ENCODE measurements at places on chromosomes 3 and 15.

DNA sequence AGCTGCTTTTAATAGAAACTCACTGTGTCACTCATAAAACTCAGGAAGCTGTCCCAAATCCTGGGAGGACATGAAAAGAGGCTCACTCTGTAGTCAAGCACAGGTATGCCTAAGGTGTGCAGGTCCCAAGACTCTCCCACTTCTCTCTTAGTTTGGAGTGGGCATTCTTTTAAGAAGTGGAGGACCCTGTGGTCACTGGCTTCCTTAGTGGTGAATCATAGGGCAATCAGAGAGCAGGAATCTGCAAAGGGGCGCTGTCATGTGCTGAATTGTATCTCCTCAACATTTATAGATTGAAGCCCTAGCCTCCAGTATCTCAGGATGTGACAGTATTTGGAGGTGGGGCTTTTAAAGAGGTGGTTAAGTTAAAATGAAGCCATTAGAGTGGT is 47.2 kb upstream of the ZBTB38 start:
- no peak for DNase-seq

- no peak for DNase-seq
These were observed 1.1 kb upstream of the ACTR8 start for GRCh38 chr3:53883008-53883407.

GRCh38 chr15:57224664-57225063 is 151.6 kb upstream of the CGNL1 start:
- no peak for DNase-seq

- DNase-seq: no peak
These were observed 74.4 kb upstream of the CTDSPL start for GRCh38 chr3:37787153-37787867.

- DNase-seq: no peak
These were observed 46.0 kb upstream of the SMAD6 start for GRCh38 chr15:66655997-66656396.

DNA sequence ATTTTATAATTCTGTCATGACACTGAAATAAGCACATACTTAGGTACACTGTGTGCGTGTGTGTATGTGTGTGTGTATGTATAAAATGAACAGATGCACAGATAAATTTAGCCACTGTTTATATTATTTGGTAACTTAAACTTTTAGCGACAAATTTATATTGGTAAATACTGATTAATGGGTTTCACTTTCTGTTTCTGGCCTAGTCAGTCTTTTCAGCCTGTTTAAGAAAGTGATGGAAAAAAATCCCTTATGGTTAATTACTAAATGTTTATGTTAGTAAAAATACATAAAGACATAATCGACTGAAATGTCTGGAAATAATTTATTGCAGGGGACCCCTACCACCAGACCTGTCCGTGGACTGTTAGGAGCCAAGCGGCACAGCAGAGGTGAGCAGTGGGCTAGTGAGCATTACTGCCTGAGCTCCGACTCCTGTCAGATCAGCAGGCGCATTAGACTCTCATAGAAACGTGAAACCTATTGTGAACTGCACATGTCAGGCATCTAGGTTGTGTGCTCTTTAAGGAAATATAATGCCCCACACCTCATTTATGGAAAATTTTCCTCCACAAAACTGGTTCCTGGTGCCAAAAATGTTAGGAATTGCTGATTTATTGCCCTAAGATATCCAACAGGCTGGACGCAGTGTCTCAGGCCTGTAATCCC is 717.4 kb downstream of the SI start:
- DNase-seq: no peak

- DNase-seq: no peak
These were observed 79.5 kb upstream of the KCNMB2 start for GRCh38 chr3:178456621-178457285.

- peak; percentile 49 for DNase-seq
These were observed 517.3 kb downstream of the MECOM start for GRCh38 chr3:169146179-169146665.

GRCh38 chr3:111594205-111594604 is 941 bp downstream of the ZBED2 start:
- no peak for DNase-seq

DNA sequence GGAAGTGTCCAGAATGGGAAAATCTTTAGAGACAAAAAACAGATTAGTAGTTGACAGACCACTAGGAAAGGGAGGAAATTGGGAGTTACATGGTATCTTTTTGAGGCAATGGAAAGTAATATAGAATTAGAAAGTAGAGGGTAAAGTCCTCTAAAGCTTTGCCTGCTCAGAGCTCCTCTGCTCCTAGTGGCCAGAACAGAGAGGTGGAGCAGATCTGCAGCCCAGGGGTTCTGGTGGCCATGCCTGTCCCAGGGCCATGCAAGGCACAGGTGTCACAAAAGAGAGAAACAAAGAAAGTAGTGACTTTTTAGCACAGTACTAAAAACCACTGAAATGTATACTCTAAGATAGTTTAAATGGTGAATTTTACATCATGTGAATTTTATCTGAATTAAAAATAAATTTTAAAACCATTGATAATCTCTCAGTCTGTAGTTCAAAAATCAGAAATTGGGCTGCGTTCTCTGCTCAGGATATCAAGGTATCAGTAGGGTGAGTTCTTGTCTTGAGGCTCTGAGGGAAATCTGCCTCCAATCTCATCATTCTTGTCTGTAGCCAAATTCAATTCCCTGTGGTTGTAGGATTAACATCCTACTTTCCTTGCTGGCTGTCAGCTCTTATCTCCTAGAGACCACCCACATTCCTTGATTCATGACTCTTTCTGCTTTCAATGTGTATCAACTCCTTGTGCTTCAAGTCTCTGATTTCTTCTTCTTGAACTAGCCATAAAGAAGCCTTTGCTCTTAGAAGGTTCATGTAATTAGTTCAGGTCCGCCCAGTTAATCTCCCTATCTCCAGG is 23.6 kb downstream of the PYGO1 start:
- no peak for DNase-seq

- DNase-seq: no peak
These were observed 456 bp upstream of the C15orf61 start for GRCh38 chr15:67520321-67521028.

GRCh38 chr3:99910752-99911290 is 93.2 kb downstream of the CMSS1 start:
- no peak for DNase-seq

DNA sequence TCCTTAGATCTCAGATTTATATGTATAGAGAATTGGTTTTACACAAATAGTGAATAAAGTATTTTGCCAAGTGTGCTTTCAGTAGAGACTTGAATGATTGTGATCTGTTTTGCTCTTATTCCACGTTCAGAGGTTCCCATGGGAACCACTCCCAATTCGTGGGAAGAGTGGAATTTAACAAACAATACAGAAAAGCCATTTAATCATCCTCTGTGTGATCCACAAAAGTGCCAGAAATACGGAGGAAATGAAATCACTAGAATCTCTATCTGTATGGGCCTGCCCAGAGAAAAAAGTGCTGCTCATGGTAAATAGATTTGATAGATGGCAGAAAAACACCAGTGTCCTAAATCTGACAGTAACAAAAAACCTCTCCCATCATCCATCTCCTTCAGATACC is 56.0 kb downstream of the CNTN4 start:
- DNase-seq: no peak

DNA sequence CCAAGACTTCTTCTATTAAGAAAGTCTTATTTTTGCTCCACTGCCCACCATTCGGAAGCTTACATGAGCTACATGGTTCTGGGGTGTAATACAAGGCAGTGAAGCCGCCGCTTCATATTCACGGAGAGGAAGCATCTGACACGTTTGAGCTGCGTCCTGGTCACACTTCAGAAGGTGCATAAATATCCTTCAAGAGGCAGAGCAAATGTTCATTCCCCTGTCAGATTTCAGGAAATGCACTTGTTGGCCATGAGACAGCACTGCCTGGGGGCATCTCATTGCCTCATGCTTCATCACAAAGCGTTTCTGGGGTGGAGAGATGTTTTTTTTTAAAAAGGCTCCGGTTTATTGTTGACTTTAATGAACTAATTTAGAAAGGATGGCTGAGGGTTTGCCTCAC is 119.9 kb downstream of the CADPS start:
- DNase-seq: no peak

- no peak for DNase-seq
These were observed 44.0 kb downstream of the GASK1A start for GRCh38 chr3:43023066-43023465.

DNA sequence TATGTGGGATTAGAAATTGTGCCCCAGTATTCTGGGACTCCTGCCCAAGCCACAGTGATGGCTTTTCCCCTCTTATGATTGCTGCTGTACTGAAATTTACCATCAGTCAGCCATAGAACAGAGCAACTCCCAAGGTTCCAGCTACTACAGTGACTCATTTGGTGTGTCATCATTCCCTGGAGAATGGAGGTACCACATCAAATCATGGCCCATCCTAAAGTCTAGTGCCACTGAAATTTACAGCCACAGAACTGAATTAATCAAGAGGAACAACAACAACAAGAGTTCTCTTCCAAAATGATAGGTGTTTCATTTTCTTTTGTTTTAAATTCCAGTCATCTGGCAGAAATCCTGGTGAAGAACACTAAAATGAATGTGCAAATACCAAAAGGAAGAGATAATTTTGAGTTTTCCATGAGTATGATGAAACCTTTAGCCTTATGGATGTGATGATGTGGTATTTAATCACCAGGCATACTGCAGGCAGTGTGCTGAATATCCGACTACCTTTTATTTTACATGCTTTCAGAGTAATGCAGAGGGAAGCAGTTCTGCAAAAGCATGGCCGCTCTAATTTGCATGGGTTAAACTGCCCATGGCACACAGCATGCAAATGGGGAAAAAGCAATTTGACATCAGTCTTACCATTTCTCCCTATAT is 75.6 kb upstream of the SLC2A2 start:
- no peak for DNase-seq

- no peak for DNase-seq
These were observed 75.6 kb downstream of the LINGO1 start for GRCh38 chr15:77557144-77557543.

- DNase-seq: no peak
These were observed 253.5 kb upstream of the ZPLD1 start for GRCh38 chr3:102181175-102181920.

DNA sequence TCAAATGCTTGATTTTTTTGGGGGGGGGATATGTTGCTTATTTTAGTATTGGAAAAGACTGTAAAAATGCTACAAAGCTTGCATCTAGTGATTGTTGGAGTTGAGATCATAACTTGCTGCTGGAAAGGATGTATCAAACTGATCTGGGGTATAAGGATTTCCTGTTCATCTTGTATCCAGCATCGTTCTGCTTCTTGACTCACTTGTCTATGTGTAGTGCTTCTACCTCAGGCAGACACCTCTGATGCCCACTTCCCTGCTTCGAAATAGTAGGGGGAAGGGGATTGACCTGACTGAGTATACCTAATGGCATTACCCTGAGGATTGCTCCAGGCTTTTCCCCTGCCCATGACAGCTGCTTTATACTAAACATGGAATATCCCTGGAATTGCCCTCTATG is 42.7 kb downstream of the STT3B start:
- DNase-seq: no peak

GRCh38 chr15:89119489-89120478 is 31.5 kb downstream of the ABHD2 start:
- DNase-seq: no peak

DNA sequence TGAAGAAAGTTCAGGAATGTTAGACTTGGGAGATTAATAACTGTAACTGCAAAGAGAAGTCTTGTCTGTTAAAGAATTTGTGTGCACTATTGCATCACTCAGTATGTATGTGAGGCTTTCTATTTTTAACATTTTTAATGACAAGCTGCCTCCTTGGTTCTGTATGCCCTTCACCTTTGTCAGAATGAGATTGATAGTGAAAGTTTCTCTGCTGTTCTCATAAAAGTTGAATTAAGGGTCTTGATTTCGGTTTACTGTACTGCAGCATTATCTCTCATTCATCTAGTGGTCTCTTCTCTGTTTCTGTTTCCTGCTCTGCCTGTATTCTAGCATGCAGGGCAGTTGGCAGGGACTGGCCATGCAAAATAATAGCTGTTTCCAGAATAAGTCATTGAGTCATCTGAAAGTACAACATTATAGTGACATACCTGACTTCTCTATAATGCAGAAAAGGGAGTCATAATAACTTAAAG is 454.9 kb downstream of the IL5RA start:
- no peak for DNase-seq

DNA sequence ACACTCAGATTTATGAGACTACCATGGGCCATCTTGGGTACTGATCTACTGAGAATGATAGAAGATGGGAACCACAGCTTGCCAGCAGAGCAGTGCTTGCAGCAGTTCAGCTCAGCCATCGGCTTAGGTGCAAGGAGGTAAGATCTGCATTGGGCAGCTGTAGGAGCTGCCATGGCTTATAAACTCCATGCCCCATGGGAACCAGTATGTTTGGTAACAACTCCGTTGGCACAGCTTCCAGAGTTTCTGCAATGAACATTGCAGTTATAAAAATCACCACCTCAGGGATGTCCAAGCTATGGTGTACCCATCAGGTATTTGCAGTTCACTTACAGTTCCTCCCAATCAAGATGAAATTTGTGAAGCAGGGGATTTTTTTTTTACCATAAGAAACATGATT is 299.1 kb upstream of the ROPN1 start:
- no peak for DNase-seq

DNA sequence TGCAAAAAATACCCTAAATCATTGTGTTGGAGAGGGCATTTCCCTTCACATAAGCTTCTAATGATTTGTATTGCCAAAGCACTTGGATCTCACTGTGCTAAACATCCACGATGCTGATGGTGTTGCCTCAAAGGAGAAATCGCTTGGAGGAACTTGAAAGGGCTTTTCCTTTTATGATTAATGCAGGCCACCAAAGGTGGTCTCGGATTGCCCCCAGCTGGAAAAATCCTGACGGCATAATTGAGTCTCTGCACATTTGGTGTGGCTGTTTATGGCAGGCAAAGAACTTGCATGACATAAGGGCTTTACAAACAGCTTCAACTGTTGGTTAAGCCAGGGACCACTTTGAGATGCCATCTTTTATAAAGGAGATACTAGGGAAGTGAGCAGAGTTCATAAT is 664.0 kb upstream of the ADAMTS9 start:
- DNase-seq: no peak

DNA sequence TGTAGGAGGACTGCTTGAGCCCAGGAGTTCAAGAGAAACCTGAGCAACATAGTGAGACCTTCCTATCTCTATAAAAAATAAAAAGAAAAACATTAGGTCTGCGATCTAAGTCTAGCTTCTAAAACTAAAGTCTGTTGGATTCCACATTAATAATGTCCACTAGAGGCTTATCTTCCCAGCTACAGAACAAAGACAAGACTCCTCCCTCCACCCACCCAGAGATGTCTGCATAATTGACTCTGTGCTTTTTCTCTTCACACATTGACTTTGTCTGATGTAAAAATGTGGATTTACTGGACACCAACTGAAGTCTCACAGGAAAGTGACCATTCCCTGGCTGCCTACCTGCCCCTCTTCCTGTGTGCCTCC is 91.8 kb downstream of the ATP10A start:
- no peak for DNase-seq

GRCh38 chr15:100832149-100832942 is 47.3 kb upstream of the ALDH1A3 start:
- DNase-seq: no peak

- DNase-seq: no peak
These were observed 250.4 kb upstream of the TTC14 start for GRCh38 chr3:180351601-180352000.
